ENCODE measurements at places on chromosomes 16 and 17.

DNA sequence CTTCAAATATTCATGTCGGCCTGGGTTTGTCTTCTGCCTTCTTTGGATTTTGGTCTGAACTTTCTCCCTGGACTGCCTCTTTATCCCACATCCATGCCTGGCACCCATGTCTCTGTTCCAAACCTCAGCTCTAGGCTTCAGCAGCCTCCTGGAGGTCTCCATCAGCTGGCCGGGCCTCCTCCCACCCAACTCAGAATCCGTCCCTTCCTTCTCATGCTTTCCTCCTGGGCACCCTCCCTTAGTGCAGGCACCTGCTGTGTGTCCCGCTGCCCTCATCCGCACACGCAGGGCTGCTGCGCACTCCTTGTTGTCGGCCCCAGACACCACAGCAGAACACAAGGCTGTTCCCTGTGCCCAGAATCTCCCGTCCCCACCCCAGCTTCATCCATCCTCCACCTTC lies 14.0 kb downstream of the LDHD start:
- DNase-seq = no peak

DNA sequence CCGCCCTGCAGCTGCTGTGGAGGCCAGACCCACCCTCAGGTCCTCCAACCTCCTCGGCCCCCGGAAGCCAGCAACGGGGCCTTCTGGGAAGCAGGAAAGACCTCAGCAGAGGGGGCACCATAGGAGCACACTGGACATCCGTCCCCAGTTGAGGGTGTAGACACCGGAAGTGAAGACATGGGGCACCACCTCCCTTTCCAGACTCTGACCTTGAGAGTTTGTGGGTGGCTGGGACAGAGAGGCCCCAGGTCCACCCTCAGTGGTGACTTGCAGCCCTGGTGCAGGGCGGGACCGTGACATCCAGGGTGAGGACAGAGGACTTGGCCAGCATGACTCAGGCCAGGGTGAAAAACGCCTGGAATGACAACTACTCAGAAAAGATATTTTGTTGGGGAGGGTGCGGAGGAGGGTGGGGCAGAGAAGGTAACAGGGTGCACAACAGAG lies 19.9 kb downstream of the CEP295NL start:
- DNase-seq = peak; percentile 50

GRCh38 chr17:45018848-45019711 lies 32.4 kb downstream of the DCAKD start:
- no peak for DNase-seq

DNA sequence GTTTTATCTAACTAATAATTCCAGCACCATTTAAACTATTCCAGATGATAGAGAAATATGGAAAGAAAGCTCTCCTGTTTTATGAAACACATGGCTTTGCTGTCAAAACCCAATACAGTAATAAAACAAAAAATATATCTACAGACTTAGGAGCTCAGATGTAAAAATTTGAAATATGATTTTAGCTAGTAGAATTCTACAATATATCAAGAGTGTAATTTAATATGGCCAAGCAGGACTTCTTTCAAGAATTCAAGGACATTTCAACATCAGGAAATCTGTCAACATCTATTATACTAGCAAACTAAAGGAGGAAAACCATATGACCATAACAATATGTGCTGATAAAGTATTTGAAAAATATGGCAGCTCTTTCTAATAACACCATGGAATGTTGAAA lies 57.5 kb downstream of the CCDC182 start:
- DNase-seq = no peak

GRCh38 chr17:75090871-75091854 lies 3.4 kb downstream of the SLC16A5 start:
- DNase-seq = no peak

DNA sequence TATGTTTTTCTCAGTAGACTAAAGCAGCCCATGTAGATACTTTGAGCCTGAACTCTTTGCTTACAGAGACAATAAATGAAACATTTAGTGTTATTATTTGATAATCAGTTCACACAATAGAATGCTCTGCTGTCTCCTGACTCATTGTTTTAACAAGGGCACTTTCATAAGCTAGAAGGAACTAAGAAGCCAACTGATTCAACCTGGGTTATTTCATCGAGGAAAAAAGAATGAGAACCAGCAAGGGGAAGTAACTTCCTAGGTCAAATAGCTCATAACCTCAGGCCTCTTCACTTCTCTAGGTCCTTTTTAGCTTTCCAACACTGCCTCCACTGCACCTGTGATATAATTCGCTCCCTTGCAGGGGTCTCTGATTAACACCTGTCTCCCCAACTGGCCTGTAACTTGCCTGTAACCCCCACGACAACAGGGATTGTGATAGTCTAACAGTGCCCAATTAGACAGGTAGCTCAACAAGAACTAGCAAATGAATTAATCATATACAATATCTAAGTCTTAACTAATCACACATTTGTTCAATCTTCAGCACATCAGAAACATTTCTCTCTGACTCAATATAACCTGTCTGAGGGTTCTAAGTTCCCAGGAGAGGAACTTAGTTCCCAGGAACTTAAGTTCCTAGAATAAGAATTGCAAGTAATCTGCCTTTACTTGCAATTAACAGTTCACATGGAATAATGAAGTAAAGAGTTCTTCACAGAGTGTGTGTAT lies 34.8 kb downstream of the RFFL start:
- DNase-seq = no peak

- DNase-seq = no peak
Measured at GRCh38 chr17:18974407-18975149, 22.6 kb downstream of the SLC5A10 start.

GRCh38 chr16:48627148-48627547 lies 17.2 kb upstream of the N4BP1 start:
- no peak for DNase-seq

All from AG04449 (cell line).